ENCODE measurements at places on chromosomes 7 and 10.

GRCh38 chr7:104267701-104268368 is 60.0 kb upstream of the ORC5 start:
- no peak for DNase-seq

DNA sequence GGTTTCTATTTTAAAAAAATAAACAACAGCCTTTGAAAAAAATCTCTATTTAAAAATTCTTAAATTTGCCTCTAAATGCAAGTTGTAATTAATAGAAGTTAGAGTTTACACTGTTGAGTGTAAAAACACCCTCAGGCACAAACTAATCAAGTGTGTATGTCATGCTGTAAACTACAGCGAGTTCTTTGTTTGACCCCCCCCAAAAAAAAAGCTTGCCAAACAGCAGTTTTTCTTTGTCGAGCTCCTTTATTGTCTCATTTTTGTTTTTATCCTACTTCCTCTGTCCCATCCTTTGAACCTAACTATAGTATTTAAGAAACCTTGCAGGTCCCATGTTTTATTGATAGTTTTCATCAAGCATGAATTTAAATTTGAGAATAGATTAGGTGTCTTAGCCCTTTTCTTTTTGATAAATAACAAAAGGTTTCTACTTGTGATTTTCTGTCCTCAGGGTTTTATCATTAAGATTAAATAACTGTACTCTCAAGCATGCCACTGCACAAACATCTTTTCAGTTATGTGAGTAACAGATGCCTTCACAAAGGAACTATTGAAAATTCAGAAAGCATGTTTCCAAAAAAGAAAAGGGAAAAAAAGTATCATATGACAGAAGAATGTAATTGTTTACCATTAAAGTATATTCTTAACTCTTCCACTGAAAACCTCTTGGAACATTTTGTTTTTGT is 176.0 kb downstream of the ARID5B start:
- DNase-seq: no peak

DNA sequence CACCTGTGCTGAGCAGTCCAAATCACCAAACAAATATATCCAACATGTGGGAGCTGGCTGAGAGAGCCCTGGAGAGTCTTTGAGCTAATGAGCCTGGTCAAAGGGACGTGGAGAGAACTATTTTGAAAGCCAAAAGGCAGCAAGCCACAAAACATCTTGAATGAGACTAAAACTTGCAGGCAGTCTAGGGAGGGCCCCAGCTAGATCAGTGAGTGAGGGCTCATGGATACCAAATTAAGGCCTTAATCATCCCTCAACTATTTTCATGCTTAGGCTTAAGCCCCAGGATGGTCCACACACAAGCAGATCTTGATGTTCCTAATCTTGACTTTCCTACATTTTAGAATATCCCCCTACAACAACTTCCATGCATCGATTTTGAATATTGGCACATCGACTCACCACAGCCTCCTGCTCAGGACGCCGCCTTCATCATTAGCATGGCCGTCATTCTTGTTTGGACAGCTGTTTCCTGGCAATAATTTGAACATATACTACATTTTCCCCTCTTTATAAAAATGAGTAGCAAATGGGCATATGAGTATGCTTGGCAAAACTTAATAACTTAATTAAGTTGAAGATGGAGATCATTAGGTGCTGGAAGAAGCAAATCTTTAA is 86.9 kb upstream of the ADAM12 start:
- DNase-seq: no peak

GRCh38 chr7:28155019-28155660 is 25.5 kb downstream of the JAZF1 start:
- no peak for DNase-seq

- DNase-seq: no peak
Observed at GRCh38 chr10:93305122-93305521, 177.0 kb downstream of the MYOF start.

DNA sequence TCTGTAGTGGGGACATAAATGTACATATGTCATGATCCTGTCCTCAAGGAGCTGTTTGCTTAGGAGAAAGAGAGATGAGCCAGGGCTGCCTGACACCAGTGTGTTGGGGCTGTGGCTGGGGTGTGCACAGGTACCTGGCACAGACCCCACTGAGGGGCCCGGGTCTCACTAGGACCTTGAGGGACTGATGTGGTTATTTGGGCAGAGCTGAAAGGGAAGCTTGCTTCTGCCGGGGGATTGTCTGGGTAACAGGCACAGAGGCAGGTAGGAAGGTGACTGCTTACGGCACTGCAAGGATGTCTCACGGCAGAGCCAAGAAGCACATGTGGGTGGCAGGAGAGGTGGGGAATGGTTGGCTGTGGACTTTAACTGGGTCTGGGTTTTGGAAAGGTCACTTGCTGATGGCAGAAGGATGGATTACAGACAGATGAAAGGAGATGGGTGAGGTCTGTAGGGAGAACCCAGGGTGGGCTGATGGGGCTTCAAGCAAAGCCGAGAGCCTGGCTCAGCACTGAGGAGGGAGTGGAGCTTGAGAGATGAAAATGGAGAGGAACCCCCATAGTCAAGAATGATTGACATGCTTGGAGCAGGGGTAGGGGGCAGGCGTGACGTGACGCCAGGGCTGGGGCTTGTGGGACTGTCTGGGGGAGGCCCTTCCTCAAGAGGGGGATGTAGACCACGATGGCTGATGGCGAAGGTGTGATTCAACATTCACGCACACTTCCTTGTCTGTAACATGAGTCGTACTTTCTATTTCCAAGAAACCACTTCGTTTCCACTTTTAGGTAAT is 207.7 kb upstream of the SHH start:
- no peak for DNase-seq

- no peak for DNase-seq
Observed at GRCh38 chr10:21807180-21807579, 196.3 kb downstream of the DNAJC1 start.

GRCh38 chr10:125041856-125042506 is 100.1 kb downstream of the ZRANB1 start:
- DNase-seq: no peak

GRCh38 chr10:130453721-130454542 is 317.7 kb downstream of the GLRX3 start:
- DNase-seq: no peak

DNA sequence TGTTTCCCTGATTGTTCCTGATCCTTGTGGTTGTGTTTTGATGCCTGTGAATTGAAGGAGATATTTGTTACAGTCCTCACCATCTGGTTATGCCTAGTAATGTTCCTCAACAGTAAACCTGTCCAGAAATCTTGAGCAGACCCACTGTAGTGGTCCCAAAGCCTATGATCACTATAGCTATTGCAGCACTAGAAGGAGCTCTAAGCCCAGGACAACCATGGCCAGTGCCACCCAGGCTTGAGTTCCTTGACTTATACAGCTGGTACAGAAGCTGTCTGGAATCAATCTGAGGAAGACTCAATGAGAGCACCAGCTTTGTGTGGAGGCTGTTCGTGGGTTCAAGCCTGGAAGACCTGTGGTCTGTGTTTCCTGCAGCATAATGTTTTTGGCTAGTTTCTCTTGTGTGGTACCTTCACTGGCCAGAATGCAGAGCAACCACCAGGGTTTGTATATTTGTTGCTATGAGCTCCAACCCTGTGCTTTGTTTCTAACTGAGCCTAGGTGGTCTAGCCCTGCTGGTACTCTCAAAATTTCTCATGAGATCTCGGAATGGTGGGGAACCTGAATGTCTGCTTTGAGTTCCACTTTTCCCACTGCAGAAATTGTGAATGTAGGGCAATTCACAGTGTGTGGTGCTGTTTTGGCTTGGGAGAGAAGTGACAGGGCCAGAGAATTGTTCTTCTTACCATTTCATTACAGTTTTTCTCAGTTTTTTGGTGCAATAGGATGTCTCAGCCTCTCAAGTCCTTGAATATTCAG is 355.2 kb downstream of the SUGCT start:
- no peak for DNase-seq

DNA sequence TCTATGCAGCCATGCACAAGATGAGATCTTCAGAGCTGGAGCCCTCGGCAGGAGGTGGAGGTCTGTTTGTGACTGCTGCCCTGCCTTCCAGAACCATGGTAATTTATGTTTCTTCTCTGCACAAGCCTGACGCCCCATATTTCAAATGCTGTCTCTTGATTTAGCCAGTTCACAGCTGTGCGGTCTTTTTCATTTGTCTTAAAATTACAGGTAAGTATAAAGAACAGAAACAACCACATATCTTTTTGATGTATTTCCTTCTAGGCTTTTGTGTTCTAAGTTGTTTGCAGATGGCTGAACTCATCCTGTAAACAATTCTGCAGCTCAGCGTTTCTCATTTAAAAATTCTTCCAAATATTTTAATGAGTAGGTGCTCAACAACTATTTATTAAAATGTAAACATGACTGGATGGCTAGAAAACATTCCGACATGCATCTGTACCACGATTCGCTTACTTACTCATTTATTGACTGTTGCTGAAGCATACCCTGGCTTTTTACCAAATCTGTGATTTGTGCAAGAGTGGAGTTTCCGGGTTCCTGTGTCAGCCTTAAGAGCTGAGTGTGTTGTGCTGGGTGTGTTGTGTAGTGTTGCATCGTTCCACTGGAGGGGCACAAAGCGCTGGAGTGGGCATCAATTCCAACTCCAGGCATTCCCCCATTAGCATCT is 58.9 kb downstream of the PIP4K2A start:
- DNase-seq: no peak

DNA sequence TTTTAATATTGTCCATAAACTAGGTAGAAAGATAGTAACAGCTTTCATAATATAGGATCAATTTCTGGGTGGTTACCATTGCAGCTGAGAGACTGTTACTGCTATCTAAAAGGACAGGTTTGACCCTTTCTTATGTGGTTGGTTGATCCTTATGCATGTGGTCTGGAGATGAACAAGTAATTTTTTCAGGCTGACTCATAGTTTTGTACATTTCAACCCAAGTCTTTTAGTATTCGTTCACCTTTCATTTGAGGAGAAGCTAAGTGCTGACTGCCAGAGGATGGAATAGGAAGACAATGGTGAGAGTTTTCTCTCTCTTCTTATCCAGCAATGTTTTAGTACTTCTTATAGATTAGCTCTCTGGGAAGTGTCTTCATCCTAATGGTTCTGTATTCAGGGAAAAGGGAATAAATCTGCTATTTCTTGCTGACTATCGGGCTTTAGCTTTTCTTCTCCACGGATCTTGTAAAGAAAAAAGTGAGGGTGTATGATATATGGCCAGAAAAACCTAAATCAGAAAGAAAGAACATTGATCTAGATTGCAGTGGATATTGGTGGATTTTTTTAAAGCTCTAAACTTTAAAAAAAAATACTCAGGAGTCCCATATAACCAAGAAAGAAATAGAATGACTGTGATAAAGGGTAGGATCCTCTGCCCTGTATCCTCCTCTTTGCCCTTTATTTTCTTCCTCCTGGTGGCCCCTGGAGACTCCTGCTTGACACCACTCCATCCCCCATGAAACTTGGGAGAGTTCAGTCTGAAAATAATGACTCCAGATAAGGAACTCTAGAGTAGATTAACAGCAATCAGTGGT is 88.0 kb downstream of the CPED1 start:
- no peak for DNase-seq

All from stimulated activated CD4-positive, alpha-beta T cell treated with anti-CD3 and anti-CD28 coated beads, TNF-alpha, amount 100 ng/mL, for 1 hour (primary cell).